Right ventricle myocardium inferior (tissue), 1 donor: ENCODE measurements at places on chromosomes 4 and X. TPM values are rescaled to one million over a fixed set of nuclear protein-coding genes. Genes with fewer than 3 reads are reported as not detected.

- DNase-seq, result no peak
These were observed 28.6 kb downstream of the MAGEB1 start for GRCh38 chrX:30275498-30275897.

- DNase-seq, result no peak
These were observed 2.3 kb downstream of the SNCA start for GRCh38 chr4:89834486-89835209.

DNA sequence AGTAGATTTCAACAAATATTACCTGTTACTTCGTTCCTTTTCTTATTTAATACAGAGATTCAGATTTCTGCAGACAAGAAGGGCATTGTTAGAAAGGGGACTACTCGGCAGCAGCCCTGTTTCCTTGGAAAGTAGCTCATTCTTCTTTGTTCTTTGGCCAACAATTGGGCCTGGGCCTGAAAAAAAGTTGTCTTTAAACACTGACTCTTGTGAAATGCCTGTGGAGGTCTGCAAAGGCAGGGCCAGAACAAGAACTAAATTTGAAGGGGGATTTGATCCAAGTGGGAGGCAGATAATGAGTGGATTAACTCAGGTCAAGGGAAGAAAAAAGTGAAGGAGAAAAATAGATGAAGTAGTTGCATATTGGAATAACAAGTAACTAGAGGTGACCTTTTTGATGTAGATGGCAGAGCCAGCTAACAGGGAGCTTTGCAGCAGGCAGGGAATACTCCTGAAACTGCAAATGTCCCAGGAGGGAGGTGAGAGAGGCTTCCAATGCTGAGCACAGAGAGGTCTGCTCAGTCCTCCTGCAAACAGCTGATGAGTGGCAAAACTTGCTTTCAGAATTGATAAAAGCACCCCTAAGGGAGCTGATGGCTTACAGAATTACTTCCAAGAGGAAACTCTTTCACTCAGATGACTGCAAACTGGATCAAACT lies 393.2 kb upstream of the HS3ST1 start:
- DNase-seq, result no peak

The SPANXN3 gene
- not detected for total RNA-seq

- DNase-seq, result no peak
These were observed 26.4 kb upstream of the PNMA3 start for GRCh38 chrX:153029875-153030274.

GRCh38 chr4:169906104-169906503 lies 120.1 kb downstream of the MFAP3L start:
- DNase-seq, result no peak

The COL4A6 gene
- 8.3 TPM for total RNA-seq

The SYP gene
- total RNA-seq, result 1.8 TPM

DNA sequence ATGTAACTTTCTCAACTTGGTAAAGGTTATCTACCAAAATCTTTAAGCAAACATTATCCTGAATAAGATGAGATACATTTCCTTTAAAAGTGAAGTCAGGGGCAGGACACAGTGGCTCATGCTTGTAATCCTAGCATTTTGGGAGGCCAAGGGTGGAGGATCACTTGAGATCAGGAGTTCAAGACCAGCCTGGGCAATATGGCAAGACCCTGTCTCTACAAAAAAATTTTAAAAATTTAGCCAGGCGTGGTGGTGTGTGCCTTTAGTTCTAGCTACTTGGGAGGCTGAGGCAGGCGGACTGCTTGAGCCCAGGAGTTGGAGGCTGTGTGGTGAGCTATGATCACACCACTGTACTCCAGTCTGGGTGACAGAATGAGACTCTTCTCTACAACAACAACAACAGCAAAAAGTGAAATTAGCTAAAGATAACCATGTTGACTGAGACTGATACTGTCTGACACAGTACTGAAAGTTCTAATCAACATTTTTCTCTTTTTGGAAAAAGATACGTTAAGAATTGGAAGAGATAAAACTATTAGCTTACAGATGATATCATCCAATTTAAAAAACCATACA lies 4.9 kb downstream of the DCAF16 start:
- no peak for DNase-seq
